ENCODE measurements at places on chromosomes 1 and 21.

GRCh38 chr1:87077959-87078639, 163.7 kb downstream of the HS2ST1 start:
- DNase-seq, result no peak

- no peak for DNase-seq
Observed at GRCh38 chr1:222187566-222188332, 360.2 kb downstream of the HHIPL2 start.

- DNase-seq, result peak; percentile 53
Observed at GRCh38 chr1:12113433-12114339, 50.6 kb downstream of the TNFRSF8 start.

- DNase-seq, result no peak
Observed at GRCh38 chr1:210093461-210093860, 139.1 kb upstream of the SERTAD4 start.

GRCh38 chr1:1094981-1095380, 20.9 kb upstream of the RNF223 start:
- DNase-seq, result no peak

GRCh38 chr1:36166938-36167905, 11.3 kb downstream of the MAP7D1 start:
- DNase-seq, result peak; percentile 69

DNA sequence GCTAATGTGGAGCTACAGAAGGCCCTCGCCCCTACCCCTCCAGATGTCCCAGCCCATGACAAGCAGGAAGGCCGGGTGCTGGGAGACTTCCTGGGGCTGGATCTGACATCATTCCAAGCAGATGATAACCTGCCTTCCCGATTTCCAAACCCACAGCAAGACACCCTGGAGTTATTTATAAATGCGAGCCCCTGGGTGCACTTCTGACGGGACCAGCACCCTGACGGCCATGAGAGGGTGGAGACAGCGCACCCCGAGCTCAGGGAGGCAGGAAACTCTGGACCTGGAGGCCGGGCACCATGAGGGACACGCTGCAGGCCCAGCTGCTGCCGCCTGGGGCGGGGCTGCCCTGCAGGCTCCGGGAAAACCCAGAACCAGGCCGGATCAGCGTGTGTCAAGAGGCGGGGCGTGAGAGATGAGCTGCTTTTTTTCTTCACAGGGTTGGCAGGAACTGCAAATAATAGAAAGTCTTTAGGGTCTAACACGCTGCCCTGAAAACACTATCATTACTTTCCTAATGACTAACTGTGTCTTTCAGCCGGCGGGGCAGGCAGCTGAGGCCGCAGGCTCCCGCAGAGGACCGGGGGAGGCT, 2.5 kb upstream of the PCBP3 start:
- DNase-seq, result peak; percentile 91

DNA sequence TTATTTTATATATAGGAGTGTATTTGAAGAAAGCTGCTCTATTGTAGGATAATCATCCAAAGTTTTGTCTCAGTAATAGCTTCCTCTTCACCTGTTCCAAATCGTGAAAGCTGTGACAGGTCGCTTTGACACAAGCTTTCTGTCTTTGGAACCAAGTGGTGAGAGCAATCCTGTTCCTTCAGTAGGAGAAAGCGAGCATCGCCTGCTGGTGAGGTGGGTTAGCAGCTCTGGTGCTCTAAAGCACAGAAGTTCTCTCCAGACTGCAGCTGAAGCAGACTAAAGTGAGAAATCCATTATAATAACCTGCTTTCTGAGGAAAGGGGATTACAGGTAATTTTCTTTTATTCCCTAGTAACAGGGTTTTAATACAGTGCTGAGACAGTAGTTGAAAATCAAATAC, 803.8 kb downstream of the ADGRL2 start:
- peak; percentile 9 for DNase-seq

GRCh38 chr1:236882678-236883077, 87.6 kb downstream of the MTR start:
- DNase-seq, result no peak

DNA sequence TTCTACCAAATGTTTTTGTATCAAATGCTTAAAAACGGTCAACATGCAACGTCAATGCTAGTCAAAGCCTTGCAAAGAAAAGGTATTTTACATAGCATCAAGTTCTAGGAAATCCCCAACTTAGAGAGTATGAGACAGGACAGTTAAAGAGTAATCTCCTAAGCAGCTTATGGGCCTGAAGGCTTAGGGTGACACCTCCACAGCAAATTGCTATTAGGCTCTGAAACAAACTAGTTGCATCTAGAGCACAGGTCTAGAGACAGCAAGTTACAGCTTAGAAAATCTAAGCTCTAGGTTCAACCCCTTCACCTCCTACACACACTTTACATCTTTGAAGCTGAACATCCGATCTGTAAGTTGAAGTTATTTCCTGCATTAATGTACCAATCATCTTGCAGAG, 13.7 kb downstream of the PABPC4 start:
- no peak for DNase-seq

- no peak for DNase-seq
Observed at GRCh38 chr1:16459352-16459925, 18.9 kb downstream of the NECAP2 start.

DNA sequence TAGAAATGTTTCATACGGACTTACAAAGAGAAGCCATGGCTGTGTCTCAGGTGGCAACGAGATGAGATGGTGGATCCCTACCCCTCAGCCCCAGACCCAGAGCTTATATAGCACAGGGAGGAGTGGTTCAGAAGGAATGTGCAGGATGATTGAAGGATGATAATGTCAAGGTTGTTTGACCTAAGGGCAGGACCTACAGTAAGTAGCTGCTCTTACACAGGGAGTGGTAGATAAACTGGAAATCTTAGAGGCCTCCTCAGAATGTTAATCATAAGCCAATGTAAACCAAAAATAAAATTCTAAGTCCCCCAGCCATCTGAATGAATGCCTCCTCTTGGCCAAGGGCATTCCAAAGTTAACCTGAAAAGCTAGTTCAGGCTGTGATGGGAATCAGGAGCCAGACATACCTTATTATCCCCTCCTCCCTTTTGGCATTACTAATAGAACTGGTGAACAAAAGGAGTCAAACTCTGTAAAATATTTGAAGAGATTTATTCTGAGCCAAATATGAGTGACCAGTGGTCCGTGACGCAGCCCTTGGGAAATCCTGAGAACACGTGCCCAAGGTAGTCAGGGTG, 45.8 kb upstream of the PDE9A start:
- no peak for DNase-seq

DNA sequence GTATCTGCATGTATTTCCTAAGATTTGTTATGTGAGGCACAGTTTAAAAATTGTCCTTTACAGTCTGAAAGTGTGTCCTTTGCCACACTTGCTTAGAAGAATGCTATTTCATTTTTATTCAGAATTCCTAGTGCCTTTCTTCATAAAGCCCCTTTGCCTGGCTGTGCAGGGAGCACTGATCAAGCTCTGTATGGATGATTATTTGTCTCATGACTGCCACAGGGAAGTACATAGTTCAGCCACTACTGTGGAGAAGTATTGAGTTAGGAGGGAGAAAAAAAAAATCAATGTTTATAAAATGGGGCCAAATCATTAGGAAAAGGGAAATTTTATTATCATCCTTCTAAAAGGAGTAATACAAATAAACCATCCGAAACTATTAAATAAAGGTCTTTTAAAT, 51.4 kb downstream of the LHX4 start:
- DNase-seq, result no peak

DNA sequence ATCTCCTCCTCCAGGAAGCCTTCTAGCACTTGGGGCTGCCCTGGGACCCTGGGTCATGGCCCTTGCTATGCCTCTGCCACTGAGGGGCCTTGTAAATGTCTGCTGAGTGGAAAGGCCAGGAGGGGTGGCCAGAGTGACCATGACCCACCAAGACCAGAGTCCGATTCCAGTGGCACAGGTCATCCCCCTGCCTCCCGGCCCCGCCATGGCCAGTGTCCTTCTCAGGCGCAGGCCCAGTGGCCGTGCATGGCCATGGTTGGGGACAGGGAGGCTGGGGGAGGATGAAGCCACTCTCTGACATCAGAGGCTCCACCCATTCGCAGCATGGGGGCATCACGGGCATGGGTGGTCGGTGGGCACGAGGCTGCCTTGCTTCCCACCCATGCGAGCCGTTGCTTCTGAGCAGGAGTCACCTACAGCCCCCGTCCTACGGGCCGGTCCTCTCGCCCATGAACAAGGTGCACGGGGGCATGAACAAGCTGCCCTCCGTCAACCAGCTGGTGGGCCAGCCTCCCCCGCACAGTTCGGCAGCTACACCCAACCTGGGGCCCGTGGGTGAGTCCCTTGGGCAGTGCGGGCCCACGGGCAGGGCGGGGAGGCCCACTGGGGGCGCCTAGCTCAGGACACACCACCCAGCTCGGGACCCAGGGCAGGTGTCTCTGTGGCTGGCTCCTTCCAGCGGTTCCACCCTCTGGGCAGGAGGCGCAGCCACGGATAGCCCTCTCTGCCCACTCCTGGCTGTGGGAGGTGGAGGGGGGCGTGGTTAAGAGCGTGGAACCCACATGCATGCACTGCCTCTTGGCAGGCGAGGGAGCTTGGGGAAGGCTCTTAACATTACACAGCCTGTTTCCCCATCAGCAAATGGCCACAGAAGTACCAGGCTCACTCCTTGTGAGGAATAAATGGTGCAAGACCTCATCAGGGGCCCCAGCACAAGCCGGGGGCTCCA, 22.4 kb upstream of the CCDC27 start:
- DNase-seq, result no peak

GRCh38 chr1:158045639-158046038, 52.2 kb downstream of the KIRREL1 start:
- peak; percentile 77 for DNase-seq

DNA sequence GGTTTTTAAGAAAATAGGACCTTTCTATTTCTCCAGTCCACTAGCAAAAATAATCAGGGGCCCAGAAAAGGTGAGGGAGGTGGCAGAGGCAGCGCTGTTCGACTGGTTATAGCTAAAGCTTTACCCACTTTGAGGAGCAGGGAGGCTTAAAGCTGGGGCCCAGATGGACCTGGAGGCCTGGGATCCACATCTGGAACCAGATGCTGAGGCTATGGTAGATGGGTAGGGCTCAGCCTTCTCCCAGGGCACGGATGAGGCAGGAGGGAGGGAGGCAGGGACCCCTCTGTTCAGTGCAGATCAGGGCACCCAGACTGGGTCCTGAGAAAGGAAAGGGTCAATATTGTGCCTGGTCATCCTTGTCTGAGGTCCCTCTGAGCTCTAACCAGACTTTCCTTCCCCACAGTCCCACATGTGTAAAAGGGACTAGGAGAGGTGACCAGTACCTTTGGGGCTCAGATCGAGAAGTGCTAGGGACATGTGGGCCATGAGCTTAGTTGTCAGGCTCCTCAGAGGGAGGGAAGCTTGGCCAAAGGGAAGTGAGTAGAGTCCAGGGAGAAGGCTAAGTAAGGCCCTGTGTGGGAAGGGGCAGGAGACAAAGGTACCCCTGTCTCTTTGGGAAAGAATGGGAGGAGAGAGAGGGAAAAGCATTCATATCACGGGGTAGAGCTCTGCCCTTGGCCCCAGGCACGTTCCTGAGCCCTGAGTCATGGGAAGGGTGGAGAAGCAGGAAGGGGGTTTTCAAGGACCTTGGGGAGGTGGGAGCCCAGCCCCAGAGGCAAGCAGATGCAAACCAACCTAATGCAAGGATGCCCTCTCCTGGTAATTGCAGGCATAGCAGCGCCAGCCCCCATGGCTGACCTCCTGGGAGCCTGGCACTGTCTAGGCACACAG, 15.4 kb downstream of the LMNA start:
- DNase-seq, result peak; percentile 88

DNA sequence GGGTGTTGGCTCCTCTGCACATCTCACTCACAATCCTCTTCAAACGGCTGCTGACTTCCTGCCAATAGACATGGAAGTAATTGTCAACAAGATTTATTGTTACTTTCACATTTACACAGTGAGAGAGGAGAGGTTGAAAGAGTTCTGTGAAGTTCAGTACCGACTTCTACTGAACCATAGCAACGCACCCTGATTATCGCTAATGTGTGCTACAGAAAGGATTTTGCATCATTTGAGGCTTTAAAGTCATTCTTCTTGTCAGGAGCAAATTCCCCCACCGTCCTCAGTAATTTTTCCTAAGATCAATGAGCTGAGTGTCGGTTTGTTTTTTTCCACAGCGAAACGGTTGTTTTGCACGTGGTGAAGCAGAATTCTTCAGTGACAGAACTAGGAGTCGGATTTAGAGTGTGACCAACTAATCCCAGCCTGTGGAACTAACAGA, 361.0 kb downstream of the ADGRL2 start:
- no peak for DNase-seq

- no peak for DNase-seq
Observed at GRCh38 chr1:234675572-234675971, 65.6 kb upstream of the IRF2BP2 start.

GRCh38 chr1:80217377-80217986, 1211.0 kb upstream of the ADGRL4 start:
- DNase-seq, result peak; percentile 48

DNA sequence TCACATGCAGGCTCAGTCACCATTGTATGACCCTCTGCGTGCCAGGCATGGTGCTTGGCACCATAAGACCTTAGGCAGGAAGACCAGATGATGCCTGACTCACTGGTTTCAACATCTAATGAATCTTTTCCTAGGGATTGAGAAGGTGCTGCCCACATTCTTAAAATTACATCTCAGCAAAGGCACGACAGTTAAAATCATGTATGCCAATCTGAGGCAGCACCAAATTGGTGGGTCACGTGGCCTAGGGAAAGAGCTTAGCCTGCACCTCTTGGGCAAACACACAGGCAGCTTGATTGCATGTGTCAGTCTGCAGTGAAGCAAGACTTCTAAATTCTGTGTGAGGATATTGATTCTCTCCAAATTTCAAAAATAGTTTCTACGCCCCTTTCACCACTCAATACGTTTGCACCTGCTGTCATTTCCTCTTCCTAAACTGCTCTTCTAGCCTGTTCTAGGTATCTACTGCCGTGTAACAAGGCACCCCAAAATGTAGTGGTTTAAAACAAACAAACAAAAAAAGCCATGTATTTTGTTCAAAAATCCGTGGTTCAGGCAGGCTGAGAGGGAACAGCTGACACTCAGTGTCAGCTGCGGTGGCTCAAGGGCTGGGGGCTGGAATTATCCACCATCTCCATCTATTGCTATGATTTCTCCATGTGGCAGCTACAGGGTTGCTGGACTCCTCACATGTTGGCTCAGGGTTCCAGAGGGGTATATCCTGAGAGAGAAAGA, 160.2 kb upstream of the FGGY start:
- DNase-seq, result peak; percentile 79

DNA sequence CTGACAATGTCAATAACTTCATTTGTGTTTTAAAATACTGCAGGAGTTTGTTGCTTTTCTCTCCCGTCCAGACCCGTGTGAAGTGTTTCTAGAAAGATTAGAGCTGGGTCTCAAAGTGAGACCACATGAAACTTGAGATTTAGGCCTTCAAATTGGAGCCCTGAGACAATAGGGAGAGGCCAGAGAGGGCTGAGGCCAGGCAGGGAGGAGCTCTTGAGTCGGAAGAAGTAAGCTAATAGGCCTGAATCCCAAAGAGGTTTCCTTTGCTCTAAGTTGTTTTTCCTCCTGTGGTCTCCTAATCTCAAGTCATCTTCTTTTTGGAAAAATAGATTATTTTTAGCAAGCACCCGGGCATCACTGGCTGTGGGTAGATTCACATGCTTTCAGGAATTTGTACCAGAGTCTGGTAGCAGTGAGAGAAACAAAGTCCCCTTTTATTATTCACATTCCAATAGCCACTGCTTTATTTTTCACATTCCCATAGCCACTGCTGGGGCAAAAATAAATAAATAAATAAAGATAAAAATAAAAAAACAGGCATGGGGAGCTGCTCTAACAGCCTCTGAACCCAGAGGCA, 25.6 kb downstream of the CD244 start:
- no peak for DNase-seq
